ENCODE measurements at places on chromosomes 16 and 17.
A peak's percentile ranks its signal among the peaks of the same experiment; 100 is the strongest.

- no peak for DNase-seq
Observed at GRCh38 chr17:36142235-36142634, 34.2 kb downstream of the TBC1D3B start.

DNA sequence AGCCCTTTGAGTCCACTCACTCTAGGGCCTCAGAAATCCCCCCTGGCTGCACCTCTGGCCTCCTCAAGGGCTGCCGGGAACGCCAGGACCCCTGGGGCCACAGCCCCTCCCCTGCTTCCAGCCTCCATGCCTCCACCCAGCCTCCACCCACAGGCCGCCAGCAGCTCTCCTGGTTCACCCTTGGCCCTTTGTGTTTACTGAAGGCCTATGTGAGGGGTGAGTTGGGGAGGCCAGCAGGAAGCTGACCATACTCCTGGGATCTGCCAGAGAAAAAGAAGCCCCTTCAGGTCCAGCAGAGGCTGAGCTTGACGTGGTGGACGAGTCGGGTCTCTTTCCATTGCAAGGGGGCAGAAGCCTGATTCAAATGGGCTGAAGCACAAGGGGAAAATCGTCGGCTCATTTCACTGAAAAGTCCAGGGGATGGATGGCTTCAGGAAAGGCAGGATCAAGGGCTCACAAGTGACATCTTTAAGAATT is 18.3 kb upstream of the ATP2A3 start:
- DNase-seq, result no peak

- DNase-seq, result no peak
Observed at GRCh38 chr17:16926571-16927451, 45.1 kb downstream of the TNFRSF13B start.

DNA sequence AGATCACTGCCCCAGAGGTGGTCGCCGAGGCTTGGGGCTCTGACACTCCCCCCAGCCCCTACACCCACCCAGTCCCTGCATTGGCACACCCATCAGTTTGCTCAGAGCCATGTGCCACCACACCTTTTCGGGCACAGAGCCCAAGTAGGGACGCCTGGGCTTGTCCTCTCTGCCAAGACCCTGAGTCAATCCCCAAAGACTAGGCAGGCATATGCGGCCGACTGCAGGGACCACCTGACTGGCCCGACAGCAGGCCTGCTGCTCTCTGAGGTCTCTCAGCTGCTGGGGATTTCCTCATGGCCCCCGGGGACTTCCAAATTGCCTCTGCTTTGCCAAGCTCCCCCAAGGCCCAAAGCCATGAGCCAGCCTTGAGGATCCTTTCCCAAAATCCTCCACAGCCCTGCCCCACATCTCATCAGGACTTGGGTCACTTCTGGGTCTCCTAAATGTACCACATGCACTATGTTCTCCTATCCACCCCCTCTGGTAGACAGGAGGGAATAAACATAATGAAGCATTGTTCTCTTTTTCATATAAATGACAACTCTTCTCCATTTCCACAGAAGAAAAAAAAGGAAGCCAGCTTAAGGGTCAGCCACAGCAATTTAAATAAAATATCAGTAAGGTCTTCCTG is 30.6 kb downstream of the MYO18A start:
- DNase-seq, result no peak

DNA sequence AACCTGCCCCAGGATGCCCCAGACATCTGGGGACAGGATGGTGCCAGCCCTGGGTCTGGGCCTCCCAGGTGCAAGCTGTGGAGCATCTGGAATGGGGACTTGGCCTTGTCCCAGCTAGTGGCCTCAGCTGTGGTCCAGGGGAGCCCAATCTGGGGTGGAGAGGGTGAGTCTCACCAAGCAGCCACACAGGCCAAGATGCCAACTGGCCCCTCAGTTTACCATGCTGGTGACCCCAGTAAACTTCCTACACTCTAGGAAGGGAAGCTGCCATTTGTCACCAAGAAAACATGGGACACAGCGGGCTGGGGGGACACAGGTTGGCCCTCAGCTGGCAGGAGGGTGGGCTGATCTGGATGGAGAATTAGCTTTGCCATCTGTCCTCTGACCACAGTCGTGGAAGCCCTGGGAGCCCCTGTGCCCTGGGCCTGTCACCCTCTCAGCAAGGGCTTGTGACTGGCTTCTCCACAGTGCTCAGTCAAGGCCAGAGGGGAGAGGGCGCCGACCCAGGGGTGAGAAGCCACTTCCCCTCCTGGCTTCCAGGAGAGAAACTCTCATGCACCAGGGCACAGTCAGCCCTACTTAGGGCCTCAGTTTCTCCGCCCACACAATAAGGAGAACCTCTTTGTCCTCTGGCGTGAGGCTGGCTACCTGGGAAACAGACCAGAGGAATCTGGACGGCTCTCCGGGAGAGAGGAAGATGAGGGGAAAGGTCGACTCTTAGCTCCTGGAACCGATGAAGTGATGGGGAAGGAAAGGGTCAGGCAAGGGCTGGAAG is 126.4 kb upstream of the SMURF2 start:
- DNase-seq, result no peak

- DNase-seq, result no peak
Observed at GRCh38 chr16:33877-34647, 19.3 kb downstream of the POLR3K start.

DNA sequence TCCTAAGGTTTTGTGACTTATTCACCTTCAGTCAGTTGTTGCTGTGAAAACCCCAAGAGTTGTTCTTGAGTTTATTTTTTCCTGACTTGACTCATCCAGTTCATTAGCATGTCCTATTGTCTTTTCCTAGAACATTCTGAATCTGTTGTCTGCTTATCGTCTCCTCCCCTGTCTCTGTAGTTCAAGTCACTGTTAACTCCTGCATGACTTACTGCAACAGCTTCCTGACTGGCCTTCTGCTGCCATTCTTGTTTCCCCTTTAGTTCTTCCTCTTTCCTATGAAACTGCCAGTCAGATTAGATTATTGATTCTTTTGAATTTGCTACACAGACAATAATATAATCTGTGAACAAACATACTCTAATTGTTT is 161.5 kb downstream of the FTO start:
- DNase-seq, result peak; percentile 7

DNA sequence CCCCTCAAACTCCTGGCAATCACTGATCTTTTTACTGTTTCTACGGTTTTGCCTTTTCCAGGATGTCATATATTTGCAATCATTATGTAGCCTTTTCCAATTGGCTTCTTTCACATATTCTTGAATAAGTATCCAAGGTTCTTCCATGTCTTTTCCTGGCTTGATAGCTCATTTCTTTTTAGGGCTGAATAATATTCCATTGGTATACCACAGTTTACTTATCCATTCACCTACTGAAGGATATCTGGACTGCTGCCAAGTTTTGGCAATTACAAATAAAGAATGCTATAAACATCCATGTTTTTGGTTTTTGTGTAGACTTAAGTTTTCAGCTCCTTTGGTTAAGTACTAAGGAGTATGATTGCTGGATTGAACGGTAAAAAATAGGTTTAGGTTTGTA is 16.0 kb downstream of the GPATCH8 start:
- DNase-seq, result no peak

DNA sequence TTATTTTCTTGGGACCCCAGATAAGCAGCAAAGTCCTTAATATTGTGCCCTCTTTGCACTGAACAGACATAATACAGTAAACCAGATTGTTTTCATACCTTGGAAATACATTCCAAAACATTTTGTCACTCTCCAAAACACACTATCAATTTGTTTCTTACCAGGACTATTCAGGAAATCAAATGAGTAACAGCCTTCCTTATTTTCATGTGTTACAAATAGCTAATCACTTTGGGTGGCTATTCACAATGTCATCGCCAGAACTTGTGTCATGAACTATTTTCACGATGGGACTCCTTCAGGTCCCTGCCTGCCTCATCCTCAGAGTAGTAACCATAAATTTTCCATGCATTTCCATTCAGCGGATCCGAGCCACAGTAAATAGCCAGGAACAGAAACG is 104.5 kb downstream of the MAP2K6 start:
- DNase-seq, result no peak

DNA sequence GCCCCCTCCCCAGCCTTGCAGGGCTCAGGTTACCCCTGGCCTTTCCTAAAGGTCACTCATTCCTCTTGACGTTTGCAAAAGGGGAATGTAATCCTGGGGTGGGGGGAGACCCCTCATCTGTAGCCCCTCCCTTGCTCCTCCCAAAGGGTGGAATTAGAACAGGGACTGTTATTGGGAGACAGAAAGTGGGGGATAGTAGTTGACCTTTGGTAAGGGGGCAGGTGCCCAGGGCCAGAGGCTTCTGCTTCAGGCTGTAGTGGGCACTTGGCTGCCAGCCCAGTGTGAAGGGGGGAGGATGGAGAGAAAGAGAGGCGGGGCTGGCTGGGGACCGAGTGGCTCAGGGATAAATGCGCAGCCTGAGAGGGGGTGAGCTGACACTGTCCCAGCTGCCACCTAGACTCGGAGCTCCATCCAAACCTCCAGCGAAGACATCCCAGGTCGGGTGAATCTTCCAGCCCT is at the start of gene ENO3:
Gene ENO3, plus strand, starts transcription at position 374 of the 459 bp plus-strand sequence. CDS start 711 bp downstream, outside the sequence.
- DNase-seq, result no peak

- no peak for DNase-seq
Observed at GRCh38 chr17:48930435-48930873, 14.2 kb downstream of the SNF8 start.

GRCh38 chr17:56297184-56297583 is 143.9 kb downstream of the ANKFN1 start:
- no peak for DNase-seq

DNA sequence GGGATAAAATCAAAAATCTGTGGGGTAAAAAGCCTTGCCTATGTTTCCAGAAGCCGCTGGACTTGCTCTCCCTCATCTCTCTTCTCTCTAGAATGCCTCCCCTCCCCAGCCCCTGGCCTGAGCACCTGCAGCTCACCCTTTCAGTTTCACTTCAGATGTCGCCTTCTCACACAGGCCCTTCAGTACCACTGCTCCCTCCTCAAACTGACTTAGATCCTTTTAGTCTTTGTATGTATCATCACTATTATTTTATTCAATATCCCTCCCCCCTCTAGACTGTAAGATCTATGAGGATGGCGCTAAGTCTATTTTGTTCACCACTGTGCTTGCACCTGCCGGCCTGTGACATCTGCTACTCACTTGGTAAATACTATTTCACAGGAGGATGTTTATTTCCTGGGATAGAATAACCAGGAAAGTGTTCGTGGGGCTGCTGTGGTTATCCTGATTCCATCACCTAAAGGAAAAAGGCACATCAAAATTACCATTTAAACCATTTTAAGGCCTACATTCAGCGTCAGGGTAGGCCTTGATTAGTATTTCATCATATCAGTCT is 122.3 kb downstream of the MRTFB start:
- DNase-seq, result no peak

- DNase-seq, result no peak
Observed at GRCh38 chr16:27400751-27401620, 988 bp upstream of the IL21R start.

Measured in HCT116 (cell line).